ENCODE measurements at places on chromosomes 6 and 20.
A peak's percentile ranks its signal among the peaks of the same experiment; 100 is the strongest.

GRCh38 chr6:20830576-20830975 is 296.3 kb downstream of the CDKAL1 start:
- DNase-seq: no peak

DNA sequence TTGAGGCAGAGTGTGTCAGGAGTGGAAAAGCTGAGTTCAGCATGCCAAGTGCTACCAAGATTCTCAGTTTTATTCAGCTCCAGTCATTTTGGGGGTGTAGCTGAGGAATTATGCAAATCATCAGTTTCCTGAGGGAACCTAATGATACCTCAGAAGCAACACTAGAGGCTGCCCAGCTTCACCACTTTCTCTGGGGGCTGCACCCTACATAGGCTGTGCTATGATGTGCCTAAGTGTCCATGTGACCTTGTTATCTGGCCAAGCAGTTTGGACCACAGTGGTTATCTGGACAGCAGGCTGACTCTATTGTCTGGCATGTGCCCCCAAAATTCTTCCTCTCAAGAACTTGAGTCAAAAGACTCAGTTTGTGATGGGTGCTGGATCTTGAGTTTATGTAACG is 374.6 kb upstream of the SYNCRIP start:
- no peak for DNase-seq

DNA sequence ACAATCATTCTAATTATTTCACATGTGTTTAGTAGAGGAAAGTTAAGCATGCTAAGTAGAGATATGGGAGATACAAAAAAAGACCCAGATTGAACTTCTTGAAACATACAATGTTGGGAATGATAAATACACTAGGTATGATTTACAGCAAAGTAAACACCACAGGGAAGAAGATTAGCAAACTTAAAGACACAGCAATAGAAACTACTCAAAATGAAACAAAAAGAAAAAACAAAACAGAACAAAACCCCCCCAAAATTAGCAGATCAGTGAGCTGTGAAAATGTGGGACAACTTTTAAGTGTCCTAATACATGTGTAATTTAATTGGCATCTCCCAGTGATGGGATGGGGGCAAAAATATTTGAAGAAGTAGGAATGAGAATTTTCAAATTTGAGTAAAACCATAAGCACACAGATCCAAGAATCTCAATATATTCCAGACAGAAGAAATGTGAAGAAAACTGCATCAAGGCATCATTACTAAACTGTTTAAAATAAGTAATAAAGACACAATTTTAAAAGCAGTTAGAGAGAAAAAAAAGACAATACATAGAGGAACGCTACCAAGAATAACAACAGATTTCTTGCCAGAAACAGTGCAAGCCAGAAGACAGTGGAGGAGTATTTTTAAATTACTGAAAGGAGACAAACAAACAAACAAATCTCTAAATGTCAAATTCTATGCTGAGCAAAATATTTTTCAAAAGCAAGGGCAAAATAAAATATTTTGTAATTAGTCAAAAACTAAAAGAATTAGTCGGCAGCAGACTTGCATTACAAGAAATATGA is 473.7 kb downstream of the QKI start:
- DNase-seq: no peak

DNA sequence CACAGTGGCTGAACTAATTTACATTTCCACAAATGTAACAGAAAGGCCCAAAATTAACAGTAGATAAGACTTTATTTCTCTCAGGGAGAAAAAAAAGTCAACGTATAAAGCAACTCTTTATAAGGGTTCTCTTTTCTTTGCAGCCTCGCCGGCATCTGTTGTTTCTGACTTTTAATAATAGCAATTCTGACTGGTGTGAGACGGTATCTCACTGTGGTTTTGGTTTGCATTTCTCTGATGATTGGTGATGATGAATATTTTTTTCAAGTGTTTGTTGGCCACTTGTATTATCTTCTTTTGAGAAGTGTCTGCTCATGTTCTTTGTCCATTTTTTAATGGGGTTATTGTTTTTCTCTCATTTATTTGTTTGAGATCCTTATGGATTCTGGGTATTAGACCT is 27.2 kb upstream of the FKBP1A start:
- DNase-seq: no peak

- DNase-seq: no peak
These were observed 73.3 kb upstream of the SGK1 start for GRCh38 chr6:134391205-134391604.

DNA sequence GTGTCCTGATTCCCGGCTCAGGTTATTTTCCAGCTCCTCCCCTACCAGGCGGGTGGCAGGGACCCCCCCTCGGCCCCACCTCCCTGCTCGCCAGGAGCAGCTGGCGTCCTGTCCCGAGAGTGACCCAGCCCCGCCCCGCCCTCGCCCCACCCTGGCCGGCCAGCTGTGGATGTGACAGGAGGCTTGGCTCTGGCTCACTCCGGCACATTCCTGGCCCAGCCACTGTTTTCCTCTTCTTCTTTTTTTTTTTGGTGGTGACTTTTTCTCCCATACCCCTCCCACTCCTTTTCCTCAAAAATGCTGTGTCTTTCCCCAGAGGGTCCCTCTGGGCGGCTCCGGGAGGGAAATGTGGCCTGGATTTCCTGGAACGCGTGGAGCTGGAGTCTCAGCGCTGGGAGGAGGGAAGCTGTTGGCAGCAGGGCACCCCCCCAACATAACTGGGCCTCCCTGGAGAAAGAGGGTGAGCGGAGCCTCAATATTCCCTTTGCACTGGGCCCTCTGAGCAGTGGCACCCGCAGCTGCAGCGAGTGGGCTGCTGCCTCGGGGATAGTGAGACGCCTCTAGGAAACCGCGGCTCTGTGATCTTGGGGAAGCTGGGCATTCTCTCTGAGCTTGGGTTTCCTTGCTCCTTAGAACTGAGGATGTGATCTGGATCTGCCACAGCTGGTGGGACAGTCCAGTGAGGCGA is 28.3 kb upstream of the CSNK2A1 start:
- DNase-seq: no peak

- DNase-seq: no peak
These were observed 32.4 kb downstream of the WRNIP1 start for GRCh38 chr6:2797564-2798031.

DNA sequence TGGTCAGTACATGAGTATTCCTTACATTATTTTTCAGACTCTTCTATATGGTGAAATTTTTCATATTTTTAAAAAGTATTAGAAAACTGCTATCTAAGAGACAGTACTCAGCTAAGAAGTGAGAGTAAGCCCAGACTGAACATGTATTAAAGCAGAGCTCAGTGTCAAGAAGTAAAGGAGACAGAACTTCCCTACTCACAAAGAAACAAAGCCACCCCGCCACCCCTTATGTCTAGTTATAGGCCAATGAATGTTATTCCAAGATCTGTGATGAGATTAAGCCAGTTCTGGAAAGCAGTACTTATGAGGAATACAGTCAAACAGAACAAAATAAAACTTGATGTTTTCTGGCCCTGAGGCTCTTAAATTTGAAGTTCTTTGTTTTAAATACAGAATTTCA is 114.5 kb downstream of the RNGTT start:
- no peak for DNase-seq

DNA sequence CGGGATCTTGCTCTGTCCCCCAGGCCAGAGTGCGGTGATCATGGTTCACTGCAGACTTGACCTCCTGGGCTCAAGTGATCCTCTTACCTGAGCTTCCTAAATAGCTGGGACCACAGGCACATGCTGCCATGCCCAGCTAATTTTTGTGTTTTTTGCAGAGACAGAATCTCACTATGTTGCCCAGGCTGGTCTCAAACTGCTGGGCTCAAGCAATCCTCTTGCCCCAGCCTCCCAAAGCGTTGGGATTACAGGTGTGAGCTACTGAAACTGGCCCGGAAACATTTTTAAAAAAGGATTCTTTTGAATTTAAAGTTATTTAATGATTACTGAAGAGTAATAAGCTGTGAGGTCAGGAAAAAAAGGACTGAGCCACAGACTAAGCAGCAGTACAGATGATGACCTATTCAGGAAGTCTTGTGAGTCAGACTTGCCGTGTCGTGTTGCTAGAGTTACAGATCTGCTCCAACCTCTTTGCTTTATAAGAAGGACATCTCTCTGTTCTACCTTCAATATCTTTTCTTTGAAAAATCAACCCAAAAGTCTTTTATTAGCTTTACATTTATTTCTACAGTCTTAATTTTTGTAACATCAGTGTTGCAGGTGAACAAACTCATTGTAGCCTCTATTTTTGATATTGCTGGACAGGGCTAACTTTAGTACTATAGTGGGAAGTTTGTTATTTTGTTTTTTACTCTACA is 108.7 kb downstream of the NCOA3 start:
- DNase-seq: peak; percentile 40

GRCh38 chr6:34174846-34175399 is 29.0 kb upstream of the GRM4 start:
- DNase-seq: no peak

DNA sequence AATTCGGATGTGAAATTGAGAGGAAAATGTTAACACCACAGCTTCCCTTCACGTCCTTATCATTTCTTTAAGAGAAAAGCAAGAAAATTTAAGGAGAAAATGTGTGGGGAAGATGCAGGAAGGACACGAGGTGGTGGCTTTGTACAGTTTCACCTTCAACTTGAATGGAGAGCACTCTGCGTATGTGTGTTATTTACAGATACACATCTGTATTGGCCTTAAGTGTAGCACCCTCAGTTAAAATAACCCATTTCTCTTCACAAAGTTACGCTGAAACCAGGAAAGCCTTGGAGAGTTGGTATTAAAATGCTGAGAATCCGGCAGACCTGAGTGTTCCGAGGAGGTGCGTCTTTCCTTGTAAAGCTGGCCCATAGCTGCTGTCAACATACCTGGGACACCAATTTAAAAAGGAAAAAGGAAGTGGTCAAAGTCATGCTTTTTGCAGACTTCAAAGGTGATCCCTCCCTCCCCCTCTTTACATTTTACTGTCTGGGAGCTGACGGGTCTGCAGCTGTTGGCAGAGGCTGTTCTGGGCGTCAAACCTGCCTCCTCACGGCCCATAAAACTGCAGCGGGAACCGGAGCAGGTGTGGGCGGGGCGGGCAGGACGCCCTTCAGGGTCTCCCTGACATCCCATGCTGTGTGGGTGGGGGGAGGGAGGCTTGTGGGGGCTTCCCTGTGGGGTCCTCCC is 61.3 kb upstream of the TBXT start:
- no peak for DNase-seq

GRCh38 chr6:45002390-45003105 is 325.6 kb upstream of the RUNX2 start:
- DNase-seq: no peak

- no peak for DNase-seq
These were observed 4.1 kb upstream of the PAX1 start for GRCh38 chr20:21701171-21701876.

- DNase-seq: no peak
These were observed 1.1 kb downstream of the L3MBTL1 start for GRCh38 chr20:43508604-43509040.

DNA sequence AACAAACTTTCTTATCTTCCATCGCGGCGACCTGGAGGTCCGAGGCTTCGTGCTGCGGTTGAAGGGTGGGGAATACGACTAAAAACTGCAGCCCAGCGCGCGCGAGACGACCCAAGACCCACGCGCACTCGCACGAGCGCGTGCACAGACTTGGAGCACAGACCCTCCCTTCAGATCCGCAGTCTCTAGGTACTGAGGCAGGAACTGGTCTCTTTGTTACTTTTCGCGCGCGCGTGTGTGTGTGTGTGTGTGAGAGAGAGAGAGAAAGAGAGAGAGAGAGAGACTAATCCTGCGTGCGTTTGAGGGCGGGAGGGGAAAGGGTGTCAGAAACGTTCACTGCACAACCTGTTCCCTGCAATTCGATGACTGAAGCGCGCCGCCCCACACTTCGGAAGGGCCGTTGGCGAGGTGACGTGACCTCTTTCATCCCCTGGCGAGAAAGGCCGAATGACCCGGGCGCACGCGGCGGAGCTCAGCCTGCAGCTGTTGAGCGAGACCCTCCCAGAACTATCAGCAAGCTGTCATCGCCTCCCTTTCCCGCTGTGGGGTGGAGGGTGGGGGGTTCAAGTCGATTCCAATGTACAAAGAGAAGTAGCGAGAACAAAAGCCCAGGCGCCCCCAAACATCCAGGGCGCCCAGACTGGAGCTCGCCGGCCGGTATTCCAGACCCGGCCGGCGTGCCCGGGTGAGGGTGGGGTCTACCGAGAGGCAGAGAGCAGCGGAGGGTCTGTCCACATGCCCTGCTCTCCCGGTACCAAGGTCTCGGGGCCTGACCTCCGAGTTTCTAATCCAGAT is 1.5 kb upstream of the TUBB2B start:
- DNase-seq: no peak

DNA sequence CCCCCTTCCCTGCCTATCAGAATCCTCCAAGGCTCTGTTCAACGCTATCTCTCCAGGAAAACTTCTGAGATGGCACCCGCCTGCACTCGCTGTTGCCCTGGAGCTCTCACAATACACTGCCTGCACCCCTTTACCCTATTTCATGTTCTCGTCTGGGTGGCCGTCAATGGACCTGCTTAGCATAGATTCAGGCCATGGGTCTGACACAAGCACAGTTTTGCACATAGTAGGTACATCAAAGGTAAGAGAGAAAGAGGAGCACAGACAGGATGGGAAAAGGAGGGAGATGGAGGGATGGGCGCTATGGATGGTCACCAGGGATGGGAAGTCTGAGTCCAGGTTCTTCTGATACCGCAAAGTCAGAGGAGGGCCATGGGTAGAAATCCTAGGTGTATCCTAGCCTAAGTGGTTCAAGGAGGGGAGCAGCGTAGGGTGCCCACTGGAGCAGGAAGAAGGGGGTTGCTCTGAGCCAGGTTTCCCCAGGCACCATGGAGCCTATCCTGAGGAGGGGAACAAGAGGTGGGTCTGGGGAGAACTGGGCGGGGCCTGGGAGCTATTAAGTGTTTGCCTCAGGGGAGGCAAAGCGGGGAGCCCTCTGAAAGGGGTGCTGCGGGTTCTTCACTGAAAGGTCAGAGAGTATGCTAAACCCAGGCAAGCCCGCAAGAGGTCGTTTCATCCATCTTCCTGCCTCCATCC is 89.3 kb downstream of the MRPL14 start:
- DNase-seq: no peak

- no peak for DNase-seq
These were observed 328.6 kb upstream of the SYNCRIP start for GRCh38 chr6:85971238-85971637.

DNA sequence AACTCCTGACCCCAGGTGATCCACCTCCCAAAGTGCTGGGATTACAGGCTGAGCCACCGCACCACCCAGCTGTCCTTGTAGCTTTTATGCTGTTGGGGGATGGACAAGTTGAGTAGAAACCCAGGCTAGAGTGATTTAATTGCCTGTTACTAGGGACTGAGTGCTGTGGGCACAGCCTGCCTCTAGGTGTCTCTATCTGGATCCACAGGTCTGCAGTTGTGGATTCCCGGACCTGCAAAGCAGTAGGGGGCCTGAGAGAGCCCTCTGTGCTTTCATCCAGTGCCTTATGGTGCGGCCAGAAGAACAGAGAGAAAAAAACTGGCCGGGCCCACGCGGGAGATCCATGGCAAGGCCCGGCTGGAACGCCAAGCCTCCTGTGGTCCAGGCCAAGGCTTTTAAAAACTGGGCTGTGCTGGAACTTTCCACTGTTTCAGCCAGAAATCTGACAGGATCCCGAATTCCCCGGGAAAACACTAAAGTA is 5.2 kb downstream of the SIRPA start:
- DNase-seq: no peak
